ENCODE measurements at places on chromosomes 3 and 15. TPM values are rescaled to one million over a fixed set of nuclear protein-coding genes. Genes with fewer than 3 reads are reported as not detected.

DNA sequence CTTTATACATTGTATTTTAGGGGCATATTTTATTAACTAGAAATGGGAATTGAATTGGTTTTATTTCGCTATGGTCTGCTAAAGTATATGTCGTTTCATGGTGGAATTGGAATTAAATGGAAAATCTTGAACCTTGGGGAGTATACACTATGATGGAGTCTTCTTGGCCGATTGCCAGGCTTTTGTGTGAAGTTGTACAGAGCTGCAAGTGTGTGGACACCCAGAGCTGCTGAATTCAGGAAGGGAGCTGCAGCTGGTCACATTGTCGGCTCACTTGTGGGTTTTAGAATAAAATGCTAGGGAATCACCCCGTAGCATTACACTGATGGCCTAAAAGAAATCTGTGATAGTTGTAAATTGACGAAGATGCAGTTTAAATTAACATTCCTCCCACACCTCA lies 35.1 kb downstream of the USP3 start:
- peak; percentile 33 for DNase-seq

The IL17RD gene
- total RNA-seq, result 20.0 TPM

GRCh38 chr3:54079314-54079713 lies 43.0 kb upstream of the CACNA2D3 start:
- no peak for DNase-seq

DNA sequence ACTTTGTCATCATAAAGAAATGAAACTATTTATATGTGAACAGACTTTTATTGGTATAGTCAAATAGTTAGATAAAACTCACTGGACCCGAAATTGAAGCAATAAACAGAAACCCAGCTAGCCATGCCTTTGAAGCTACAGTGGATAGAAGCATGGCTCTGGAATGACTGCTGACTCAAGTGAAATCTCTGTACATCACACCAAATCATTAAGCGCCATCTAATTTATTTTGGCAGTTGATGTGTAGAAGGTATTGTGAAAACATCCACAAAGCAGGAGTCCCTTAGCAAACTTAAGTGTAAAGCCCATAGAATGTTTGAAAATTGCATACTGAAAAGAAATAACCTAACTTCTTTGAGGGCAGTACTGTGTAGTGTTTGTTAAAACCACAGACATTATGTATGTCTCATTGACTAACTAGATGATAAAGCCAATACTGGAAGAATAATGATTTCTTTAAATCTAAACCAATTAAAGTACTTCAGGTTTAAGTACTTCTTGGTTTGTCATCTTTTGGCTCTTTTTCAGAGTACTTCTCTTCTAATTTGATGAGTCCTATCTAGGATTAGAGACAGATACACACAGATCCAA lies 42.8 kb upstream of the FBXL22 start:
- DNase-seq, result no peak

GRCh38 chr3:183730361-183730760 lies 32.8 kb downstream of the YEATS2 start:
- no peak for DNase-seq

GRCh38 chr15:85793641-85794597 lies 806 bp downstream of the KLHL25 start:
- DNase-seq, result no peak

The ASB14 gene
- 0.50 TPM for total RNA-seq

All from spinal cord (tissue), 10 donors.